ENCODE measurements at places on chromosomes 2 and 18.
A peak's percentile ranks its signal among the peaks of the same experiment; 100 is the strongest.

GRCh38 chr2:30981510-30981909 lies 156.7 kb downstream of the GALNT14 start:
- no peak for DNase-seq

DNA sequence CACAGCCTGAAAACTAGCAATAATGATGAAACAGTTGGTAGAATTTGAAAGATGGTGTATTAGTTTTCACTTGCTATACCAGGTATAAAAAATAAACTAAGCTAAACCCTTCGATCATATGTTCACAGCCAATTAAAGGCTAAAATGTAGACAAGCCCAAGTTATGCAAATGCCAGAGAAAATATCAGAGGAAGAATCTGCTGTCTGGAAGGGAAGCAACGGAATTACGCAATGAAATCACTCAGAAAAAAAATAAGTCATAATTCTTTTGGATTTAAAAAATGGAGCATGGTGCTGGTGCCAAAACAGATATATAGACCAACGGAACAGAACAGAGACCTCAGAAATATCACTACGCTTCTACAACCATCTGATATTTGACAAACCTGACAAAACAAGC lies 108.3 kb downstream of the ARL4C start:
- peak; percentile 31 for DNase-seq

DNA sequence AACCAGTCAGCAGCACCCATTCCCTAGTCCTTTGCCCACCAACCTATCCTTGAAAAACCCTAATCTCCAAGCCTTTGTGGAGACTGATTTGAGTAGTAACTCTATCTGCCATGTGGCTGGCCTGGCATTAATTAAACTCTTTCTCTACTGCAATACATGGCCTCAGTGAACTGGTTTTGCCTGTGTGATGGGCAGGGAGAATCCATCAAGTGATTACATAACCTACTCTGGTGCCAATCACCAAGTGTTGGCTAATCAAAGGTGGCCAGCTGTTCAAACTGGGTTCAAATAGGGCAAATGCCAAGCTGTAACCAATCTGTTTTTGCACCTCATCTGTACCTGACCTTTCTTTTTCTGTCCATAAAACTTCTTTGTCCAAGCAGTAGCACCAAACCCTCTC lies 139.8 kb upstream of the XPO1 start:
- DNase-seq, result no peak

DNA sequence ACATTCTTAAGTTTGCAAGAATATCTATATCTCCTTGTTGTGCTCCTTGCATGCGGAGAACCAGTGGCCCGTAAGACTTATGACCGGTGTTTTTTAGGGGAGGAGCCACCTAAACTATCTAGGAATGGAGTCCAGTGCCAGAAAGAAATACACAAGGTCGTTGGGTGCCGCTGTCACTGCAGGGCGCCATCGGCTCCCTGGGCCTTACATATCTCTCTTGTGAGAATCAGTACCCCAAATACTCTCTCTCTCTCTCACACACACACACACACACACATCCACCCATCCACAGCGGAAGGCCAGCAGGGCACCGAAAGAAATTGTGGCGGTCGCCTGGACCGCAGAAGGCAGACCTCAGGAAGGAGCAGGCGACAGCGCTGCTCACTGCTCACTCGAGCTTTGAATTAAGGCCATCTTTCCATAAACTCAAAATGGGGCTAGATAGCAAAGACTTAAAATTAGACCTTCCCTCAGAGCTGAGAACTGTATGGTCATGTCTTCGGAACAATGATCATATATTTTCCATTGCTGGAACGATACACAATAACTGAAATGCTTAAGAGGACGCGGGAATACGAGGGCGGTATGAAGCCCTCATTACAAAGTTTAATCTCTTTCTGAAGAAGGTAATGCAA lies 10.4 kb downstream of the NR4A2 start:
- DNase-seq, result no peak

DNA sequence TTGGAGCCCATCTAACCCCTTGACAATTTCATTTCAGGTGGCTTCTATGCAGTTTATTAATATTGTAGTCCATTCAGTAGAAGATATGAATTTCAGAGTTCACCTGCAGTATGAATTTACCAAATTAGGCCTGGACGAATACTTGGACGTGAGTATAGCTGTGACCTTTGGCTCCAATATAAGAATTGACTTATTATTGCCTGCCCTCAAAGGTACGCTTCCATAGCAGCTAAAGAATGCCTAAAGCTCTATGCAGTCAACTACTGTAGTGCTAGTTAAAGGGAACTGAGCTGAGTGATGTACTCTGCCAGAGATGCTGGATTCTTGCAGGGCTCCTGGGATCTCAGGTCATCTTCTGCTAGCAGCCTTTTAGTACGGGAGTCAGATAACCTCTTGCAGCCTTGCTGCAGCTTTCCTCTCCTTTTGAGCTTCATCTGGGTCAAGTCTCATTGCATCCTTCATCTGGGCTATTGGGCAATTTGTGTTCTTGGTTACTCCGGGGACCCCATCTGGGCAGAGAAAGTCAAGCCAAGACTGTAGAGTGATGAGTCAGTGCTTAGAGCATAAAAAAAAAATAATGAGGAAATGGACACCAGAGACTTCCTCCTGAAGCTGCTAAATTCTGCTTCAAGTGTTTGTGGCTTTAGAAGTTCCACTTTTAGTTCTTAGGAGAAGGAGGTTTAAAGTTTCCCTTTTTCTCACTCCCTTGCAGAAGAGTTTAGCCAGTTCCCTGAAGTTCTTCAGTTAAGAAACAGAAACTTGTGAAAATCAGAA lies 105.6 kb downstream of the PRPF40A start:
- DNase-seq, result peak; percentile 92

DNA sequence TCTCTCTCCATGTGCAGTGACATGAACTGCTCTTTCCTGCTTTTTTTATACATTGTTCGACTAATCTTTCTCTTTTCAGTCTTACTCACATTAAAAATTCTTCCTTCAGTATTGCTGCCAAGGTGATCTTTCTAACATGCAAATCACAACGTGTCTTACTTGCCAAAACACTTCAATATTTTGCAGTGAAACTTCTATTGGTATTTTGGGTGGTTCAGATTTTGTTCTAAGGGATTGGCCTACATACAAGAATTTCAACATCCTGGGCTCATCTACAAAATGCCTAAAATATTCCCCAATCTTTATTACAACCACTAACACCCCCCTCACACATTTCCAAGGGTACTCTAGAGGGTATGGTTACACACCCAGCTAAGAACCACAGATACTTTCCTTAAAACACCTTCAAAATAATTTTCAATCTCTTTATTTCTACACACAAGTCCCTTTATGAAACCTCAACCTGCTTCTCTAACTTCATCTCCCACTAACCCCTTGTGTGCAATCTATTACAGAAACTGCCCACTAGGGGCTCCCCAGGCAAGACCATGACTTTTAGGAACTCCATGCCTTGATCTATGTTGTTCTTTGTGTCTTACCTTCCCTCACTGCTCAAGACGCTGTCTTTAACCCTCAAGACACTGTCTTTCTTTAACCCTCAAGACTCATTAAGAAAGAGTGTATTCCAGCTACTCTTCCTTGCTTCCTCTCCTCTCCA lies 50.9 kb downstream of the COL3A1 start:
- no peak for DNase-seq

DNA sequence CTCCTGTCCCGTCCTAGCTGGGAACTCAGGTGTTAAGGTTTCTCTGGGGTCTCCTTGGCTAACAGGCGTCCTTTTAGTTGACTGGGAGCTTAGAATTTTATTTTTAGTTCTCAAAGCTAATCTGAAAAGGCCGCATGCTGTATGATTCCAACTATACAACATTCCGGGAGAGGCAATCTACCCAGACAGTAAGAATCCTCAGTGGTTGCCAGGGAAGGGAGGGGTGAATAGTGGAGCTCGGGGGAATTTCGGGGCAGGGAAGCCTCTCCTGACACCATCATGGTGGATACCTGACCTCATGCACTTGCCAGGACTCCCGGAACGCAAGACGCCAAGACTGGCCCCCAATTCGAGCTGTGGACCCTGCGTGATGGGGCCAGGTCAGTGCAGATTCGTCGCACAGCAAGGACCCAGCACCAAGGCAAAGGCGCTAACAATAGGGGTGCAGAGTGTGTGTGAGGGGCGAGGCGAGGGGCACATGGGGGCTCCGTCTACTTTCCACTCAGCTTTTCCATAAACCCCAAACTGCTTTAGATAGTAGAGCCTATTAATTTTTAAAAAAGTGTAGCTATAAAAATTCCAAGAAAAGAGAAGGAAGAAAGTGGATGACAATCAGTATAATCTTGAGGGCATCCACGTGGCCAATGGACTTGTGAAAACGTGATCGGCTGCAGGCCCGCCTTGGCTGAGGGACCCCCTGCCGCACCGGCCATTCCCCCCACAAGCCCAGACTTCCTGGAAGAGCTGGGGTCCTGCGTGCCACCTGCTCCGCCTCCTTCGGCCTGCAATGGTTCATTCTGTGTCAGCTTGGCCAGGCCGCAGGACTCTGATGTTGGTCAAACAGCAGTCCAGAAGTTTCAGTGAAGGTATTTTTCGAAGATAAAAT lies 17.3 kb downstream of the PDCD1 start:
- DNase-seq, result no peak

DNA sequence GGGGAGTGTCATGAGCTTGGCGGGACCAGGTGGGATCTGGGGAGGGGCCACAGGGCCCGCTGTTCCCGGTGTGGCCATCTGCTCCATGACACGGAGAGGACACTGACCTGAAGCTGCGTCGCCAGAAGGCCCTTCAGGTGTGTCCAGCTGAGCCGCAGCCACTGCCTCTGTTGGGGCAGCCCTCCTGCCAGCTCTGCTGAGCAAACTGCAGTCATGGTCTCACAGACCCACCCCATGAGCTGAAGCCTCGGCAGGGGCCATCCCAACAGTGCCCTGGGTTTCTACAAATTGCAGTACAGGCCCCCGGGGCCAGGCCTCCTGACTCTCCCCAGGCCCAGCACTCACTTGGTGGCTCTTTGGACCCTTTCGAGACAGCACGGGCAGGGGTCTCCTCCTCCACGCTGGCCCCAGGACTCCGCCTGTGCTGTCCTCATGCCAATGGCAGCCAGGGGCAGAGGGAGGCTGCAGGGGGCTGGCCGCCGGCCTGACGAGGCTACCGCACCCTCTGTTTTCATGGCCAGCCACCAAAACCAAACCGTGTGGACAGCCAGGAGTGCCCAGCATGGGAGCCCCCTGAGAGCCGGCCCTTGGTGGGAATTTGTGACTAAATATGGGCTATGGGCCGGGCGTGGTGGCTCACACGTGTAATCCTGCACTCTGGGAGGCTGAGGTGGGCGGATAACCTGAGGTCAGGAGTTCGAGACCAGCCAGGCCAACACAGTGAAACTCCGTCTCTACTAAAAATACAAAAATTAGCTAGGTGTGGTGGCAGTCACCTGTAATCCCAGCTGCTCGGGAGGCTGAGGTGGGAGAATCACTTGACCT lies 175.2 kb upstream of the SALL3 start:
- DNase-seq, result no peak

DNA sequence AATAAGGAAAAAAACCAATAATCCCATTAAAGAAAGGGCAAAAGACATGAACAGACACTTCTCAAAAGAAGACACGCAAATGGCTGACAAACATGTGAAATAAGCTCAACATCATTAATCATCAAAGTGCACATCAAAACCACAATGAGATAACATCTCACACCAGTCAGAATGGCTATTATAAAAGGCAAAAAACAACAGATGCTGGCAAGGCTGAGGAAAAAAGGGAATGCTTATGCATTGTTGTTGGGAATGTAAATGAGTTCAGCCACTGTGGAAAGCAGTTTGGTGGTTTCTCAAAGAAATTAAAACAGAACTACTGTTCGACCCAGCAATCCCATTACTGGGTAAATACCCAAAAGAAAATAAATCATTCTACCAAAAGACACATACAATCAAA lies 285.6 kb downstream of the NR4A2 start:
- DNase-seq, result no peak

DNA sequence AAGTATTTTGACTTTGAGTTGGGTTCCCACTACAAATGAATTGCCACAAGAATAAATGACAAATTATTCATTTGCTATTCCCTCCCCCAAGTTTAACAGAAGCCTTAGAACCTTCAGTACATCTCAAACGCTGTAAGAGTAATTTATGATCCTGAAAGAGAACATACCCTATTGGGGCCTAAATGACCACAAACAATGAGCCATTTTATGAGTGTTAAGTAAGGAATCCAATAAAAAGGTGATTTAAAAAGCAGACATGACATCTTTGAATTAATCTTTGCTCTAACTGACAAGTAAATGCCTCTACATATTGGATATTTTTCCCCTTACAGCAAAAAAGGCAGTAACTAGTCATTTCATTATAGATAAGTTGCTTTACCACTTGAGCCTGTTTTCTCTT lies 136.9 kb downstream of the NRXN1 start:
- DNase-seq, result peak; percentile 0

GRCh38 chr2:17869128-17869527 lies 9.3 kb upstream of the KCNS3 start:
- DNase-seq, result peak; percentile 19

- no peak for DNase-seq
Observed at GRCh38 chr2:12259493-12259892, 457.2 kb upstream of the TRIB2 start.

DNA sequence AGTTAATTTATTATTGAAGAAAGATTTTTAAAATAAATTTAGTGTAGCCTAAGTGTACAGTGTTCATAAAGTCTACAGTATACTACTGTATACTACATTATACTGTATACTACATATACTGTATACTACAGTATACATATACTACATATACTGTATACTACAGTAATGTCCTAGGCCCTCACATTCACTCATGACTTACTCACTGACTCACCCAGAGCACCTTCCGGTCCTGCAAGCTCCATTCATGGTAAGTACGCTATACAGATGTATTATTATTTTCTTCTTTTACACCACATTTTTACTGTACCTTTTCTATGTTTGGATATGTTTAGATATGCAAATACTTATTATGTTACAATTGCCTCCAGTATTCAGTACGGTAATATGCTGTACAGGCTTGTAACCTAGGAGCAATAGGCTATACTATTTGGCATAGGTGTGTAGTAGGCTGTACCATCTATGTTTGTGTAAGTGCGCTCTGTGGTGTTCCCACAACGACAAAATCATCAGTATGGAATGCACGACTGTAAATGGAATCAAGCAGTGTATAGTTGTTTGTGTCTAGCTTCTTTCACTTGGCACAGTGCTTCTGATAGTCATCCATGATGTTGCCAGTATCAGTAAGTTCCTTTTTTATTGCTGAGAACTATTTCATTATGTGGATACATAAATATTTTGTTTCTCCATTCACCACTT lies 245.7 kb downstream of the MTX2 start:
- DNase-seq, result no peak

DNA sequence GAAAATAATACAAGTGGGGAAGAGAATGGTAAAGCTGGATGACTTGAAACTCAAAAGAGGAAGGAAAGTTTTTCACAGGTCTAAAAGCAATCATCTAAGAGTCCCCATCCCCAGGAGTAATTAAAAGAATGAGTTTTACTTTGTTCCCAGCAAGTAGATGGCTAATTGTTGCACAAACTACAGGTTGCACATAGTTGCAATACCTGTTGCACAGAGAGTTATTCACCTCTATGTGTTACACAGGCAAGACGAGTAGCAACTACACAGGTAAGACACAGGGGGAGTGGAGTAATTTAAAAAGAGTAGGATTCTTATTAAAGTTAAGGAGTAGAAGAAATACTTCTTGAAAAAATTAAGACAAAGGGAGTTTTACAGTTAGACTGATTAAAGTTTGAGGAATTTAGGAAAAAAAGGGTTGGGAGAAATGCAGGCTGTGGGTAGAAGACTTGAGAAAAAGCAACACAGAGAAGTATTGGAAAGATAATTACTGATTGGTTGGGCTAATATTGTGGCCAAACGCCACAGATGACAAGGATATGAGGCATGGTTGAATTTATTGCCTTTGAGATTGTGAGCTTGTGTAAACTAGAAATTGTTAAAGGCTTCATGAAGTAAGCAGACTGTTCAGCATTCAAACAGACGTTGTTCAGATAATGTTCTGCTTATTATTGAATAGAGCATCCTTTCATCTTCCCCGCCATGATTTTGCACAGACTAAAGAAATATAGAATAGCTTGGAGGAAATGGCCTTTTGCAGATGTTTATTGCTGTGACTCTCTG lies 699.3 kb downstream of the NR4A2 start:
- no peak for DNase-seq
